H9 (cell line): ENCODE measurements at places on chromosomes 2 and 18. TPM values are rescaled to one million over a fixed set of nuclear protein-coding genes. Genes with fewer than 3 reads are reported as not detected.

Gene PLCD4
- 0.18 and 0.42 TPM in 2 replicates for total RNA-seq

Gene ALPI
- not detected in 2 replicates for total RNA-seq

DNA sequence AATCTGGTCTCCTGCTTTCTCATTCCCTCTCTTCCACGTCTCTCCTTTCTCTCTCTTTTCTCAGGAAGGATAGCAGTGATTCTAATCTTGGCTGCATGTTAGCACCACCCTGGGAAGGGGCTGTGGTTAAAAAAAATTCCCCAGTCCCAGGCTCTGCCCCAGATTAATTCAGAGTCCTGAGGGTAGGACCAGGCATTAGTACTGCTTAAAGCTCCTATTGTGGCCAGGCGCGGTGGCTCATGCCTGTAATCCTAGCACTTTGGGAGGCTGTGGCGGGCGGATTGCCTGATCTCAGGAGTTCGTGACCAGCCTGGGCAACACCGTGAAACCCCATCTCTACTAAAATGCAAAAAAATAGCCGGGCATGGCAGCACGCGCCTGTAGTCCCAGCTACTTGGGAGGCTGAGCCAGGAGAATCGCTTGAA lies 35.4 kb upstream of the EML4 start:
- no peak for DNase-seq

GRCh38 chr2:173884025-173884802 lies 81.0 kb downstream of the SP3 start:
- peak; percentile 53 for DNase-seq

DNA sequence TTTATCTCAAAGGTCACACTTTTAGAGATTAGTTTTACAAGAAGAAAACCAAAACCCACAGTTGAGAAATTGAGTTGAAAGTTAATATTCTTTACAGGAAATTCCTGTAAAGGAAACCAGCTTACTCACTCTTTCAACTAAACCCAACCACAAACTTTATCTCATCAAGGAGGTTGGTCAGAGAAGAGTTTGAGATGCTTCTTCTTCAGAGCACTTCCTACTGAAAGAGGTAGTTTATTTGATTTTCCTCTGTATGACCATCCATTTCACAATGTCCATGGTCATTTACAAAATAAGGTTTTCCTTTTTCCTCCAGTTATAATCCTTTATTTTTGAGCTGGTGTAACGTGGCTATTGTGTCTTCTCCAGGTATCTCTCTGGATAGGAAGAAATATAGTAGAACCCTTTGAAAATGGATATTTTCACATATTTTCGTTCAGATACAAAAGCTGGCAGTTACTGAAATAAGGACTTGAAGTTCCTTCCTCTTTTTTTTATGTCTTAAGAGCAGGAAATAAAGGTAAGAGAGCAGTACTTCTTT lies 4.5 kb upstream of the IL18RAP start:
- no peak for DNase-seq

GRCh38 chr2:102074152-102074783 lies 68.3 kb upstream of the IL1R1 start:
- no peak for DNase-seq
